Nucleus accumbens (tissue), 56 donors: ENCODE measurements at places on chromosomes 12 and 14.

DNA sequence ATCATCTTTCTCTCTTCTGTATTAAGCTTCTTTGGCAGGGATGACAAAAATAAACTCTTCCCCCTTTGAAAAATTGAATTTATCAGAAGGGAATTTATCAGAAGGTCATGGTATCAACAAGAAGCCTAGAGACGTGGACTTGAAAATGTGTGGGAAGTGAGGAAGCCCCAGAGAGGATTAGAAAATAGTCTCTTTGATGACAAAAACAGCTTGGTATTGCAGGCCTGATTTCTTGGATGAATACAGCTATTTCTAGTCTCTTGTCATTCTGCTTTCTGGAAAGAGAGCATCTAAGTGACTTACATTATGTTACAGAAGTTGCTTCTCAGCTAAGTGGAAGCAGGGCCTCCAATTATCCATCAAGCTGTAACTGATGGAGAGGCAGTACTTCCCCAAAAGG, 111.1 kb downstream of the KITLG start:
- no peak for DNase-seq

- DNase-seq = no peak
Observed at GRCh38 chr12:10607885-10608458, 5.4 kb downstream of the MAGOHB start.

DNA sequence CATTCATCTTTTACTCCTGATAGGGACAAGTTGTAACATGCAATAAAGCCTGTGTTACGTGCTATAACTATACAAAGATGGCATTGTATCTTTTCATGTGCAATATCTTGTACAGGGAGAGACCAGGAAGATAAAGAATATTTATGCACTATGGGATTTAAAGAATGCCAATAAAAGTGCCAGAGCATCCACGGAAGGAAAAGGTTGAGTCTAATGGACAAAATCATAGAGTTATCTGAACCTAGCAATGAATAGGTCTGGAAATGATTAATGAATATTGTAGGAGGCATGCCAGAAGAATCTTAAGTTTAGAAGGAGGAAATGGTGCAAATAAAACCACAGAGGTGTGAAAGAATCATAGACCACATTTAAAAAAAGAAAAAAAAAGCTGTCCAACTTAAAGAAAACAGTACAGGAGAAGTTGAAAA, 263.9 kb downstream of the KCNC2 start:
- no peak for DNase-seq

DNA sequence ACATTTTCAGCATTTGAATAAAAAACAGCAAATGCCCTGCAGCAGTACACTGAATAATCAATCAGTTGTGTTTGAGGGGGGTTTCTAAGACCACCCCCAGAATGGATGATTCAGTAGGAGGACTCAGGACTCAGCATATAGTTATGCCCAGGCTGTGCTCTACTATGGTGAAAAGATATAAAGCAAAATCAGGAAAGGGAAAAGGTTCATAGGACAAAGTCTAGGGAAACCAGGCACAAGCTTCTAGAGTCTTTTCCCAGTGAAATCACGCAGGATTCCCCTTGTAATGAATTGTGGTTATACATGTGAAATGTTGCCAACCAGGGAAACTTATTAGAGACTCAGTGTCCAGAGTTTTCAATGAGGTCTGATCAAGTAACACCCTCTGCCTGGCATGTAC, 25.0 kb upstream of the SLC17A8 start:
- no peak for DNase-seq

- DNase-seq = peak; percentile 38
Observed at GRCh38 chr14:20848955-20849570, 42.1 kb upstream of the RNASE3 start.

DNA sequence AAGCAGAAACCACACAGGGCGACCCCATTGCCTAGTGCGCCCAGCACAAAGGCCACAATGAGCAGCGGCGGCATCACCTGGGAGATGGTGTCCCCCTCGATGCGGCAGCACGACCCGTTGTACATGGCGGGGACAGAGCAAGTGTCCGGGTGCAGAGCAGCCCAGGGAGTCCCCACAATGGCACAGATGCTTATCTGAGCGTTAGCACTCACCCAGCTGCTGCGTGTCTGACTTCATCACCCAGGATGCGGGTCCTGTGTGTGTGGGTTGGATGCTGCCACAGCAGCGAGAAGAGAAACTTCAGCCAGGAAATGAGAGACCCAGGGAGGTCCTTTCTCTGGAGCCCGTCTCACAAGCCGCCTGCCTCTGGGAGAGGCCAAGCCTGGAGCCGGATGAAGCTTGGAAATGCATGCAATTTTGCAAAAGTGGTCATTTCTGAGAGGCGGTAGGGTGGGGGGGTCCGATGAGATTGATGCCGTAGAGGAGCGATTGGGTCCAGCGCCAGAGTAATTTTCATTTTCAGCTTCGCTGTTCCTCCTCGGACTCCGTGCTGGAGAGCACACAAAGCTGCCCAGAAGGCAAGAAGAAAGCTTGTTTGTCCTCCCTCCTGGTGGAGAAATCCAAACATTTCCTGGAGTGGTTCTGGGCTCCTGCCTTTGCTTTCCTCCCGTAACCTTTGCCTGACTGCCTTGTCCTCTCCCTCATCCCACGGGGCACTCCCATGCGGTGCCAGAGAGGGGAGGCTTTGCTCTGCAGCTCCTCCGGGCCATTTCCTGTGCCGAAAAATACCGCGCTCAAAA, at the start of gene HCAR1:
TSS of gene HCAR1 (minus strand) at position 630 of the 800 bp plus-strand sequence. CDS start at position 125, 505 bp downstream.
- no peak for DNase-seq
